ENCODE measurements at places on chromosomes 5 and 9.
A peak's percentile ranks its signal among the peaks of the same experiment; 100 is the strongest.

DNA sequence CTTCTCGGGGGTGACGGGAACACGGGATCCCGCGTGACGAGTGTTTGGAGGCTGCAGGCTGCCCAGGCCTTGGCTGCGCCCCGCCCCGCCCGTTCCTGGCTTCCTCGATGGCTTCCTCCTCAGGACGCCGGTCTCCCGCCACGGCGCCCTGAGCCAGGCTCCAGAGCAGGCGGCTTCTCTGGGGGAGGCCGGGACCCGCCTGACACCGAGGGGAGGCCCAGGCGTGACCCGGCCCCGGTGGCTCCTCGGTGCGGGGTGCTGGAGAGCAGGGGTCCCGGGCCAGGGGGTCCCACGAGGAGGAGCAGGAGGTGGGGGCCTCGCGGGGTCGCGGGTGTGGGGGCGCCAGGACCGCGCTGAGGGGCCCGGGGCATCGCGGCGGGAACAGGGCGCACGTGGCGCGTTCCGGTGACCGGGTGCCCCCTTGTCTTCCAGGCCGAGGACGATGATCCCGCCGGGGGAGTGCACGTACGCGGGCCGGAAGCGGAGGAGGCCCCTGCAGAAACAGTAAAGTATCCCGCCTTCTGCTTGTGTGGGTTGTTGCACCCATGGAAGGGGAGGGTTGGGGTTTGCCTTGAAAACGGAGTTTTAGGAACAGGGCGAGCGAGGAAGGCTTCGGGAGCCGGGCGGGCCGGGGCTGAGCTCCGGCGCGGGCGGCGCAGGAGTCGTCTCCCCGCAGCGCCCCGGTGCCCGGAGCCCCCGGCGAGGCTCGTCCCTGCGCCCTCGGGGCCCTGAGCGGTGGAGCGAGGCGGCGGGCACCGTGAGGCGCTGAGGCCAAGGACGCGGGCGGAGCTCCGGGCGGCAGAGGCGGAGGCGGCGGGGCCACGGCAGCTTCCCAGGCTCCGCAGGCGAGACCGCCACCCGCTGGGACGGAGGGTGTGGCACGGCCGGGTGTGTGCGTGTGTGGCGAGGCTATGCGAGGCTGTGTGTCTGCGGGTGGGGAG lies 22.2 kb downstream of the AHRR start:
- DNase-seq = peak; percentile 73

- no peak for DNase-seq
These were observed 387.8 kb downstream of the RASEF start for GRCh38 chr9:82675102-82675501.

GRCh38 chr5:141503681-141504080 lies 14.8 kb downstream of the PCDHGC5 start:
- no peak for DNase-seq

DNA sequence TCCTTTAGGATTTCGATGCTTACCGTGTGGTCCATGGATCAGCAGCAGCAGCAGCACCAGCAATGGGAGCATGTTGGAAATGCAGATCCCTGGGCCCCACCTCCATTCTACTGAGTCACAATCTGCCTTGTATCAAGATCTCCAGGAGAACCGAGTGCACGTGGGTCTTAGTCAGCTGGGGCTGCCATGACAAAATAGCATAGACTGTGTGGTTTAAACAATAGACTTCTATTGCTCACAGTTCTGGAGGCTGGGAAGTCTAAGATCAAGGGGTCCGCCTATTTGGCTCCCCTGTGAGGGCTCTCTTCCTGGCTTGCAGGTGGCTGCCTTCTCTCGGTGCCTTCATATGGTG lies 1.3 kb upstream of the PROP1 start:
- no peak for DNase-seq

GRCh38 chr5:36675282-36675681 lies 68.9 kb downstream of the SLC1A3 start:
- peak; percentile 50 for DNase-seq

DNA sequence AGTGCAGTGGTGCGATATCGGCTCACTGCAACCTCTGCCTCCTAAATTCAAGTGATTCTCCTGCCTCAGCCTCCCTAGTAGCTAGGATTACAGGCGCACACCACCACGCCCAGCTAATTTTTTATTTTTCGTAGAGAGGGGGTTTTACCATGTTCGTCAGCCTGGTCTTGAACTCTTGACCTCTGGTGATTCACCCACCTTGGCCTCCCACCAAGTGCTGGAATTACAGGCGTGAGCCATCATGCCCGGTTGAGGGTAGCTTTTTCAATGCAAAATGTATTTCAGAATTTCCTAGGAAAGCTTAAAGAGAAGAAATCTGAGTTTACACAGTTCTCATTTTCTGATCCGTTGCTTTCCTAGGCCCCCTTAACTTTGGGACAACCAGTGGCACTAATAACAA lies 15.7 kb downstream of the BDP1 start:
- no peak for DNase-seq

DNA sequence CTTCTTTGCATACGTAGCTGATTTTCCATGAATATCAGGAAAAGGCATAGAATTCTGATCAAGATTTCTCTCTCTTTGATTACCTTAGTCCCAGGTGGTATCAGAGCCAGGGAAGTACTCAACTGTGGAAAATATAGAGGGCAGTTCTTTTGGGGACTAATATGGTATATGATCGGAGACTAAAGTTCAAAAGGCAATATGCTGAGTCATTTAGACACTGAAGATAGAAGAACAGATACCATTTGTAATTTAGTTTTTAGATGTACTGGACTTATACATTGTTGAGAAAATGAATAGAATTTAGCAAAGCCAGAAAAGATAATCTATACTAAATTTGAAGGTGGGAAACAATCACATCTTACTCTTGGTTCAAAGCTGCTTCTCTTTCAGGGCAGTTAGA lies 5.1 kb downstream of the PCDHB3 start:
- DNase-seq = no peak

GRCh38 chr9:130694205-130694604 lies 625 bp downstream of the EXOSC2 start:
- DNase-seq = no peak

GRCh38 chr5:180376511-180376910 lies 23.4 kb upstream of the GFPT2 start:
- no peak for DNase-seq

GRCh38 chr5:5156471-5157082 lies 16.4 kb downstream of the ADAMTS16 start:
- DNase-seq = no peak

Measured in femur (tissue), 1 donor.